ENCODE measurements at places on chromosomes 5 and 9.

GRCh38 chr5:14174230-14174636, 31.1 kb downstream of the TRIO start:
- no peak for DNase-seq

DNA sequence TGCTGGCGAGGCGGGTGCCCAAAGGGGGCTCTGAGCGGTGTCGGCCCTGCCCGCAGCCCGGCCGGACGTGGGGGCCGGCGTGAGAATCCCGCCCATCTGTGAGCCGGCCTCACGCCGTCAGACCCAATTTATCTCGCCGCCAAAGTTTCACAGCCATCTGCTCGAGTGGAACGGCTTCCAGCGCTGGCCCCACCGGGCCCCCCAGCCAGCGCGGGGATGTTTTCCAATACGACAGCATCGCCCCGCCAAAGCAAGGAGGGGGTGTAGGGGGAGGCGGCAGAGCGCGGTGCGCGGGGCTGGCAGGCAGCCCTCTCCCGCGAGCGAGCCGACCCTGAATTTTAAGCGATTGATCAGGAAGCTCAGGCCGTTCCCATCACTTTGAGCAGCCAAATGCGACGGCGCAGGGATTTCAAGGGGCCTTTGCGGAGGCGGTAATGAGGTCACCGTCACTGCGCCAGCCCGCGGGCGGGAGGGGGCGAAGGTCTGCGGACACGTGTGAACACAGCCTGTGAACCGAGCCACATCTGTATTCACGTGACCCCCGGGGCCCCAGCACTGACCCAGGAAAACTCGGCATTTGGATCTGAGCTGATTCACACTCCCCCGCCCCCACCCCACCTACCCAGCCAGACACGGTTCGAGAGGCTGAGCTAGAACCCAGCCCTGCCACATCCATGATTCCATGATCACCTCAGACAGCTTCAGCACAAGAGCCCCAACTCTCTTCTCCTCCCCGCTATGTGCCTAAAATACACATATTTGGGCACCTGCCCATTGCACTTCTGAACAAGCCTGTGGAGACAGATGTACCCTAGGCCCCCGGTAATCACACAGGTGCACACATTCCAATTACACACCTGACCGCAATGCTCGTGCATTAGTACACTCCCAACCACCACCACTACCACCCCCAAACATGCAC, 47.8 kb upstream of the PSD2 start:
- peak; percentile 77 for DNase-seq

DNA sequence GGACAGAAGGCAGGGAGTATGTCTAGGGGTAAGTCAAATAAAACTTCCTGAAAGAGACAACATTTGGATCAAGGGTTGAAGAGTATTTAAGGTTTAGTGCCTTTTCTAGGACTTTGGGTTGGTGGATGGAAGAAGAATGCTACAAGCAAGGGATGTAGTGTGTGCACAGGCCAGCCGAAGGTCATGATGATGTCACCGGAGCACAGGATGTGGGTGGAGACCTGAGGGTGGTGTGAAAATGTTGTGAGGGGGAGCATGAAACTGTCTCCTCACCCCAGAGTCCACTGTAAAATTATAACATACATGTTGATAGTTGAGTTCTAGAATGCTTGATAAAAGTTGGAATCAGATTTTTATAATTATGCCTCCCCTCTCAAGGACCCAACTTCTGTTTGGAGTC, 553.3 kb upstream of the SGCD start:
- no peak for DNase-seq

- peak; percentile 90 for DNase-seq
Measured at GRCh38 chr5:138035605-138036537, 3.0 kb upstream of the FAM13B start.

DNA sequence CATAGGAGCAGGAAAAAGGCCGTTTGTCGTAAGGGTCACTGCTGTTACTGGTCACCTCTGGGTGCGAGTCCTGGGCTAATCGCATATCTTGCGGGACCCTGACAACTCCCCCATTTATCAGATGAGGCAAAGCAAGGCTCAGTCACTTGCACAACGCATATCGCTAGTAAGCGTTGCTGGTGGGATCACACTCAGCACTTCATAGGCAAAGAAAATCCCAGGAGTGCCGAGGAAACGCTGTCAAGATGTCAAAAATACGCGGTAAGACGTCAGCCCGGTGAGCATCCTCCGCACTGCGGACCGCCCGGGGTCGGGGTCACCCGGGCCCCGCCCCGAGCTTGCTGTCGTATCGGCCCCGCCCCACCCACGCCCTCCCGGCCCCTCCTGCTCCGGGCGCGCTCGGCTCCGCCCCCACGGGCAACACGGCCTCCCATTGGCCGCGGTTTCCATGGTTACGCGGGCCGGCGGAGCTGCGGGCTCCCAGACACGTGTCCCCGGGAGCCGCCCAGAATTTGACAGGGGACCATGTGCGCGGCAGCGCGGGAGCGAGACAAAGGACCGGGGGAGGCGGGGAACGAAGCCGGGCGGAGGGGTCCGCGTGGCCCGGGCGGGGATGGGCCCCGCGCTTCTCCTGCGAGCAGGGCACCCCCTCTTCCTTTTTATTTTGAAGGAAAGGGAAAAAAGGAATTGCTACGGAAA, 80.2 kb upstream of the IER5L start:
- peak; percentile 97 for DNase-seq

DNA sequence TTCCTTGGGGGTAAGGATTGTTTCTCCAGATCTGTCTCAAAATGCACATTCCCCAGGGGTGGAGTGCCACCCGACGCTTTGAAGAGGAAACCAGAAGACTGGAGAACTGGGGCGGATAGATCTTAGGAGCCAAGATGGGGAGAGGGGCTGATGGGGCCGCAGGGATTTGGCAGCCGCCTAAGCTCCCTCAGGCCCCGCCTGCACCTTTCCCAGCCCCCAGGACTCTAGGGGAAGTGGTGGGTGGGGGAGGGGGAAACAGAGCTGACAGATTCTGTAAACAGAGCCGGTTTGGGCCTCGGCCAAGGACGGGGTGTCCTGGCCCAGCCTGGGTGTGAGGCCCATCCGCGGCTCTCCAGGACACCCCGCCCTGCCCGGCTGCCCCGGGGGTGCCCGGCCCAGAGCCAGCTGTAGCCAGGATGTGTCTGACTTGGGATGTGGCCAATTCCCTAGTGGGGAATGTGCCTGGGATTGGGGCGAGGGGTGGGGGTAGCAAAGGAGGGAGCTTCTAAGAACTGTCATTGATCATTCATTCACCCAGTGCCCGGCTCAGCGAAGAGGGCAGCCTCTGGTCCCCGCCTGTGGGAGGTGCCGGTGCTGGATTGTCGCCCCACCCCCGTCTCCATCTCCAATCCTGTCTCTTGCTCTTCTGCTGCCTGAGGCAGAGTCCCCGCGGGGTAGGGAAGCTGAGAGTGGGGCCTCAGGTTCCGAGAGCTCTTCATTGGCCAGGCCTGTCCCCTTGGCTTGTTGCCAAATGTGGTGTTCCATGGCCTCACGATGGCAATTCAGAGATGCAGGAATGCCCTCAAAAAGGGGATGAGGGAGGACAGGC, 54.8 kb upstream of the CDKN2AIPNL start:
- peak; percentile 74 for DNase-seq

GRCh38 chr5:5140479-5141338, 579 bp downstream of the ADAMTS16 start:
- DNase-seq, result no peak

DNA sequence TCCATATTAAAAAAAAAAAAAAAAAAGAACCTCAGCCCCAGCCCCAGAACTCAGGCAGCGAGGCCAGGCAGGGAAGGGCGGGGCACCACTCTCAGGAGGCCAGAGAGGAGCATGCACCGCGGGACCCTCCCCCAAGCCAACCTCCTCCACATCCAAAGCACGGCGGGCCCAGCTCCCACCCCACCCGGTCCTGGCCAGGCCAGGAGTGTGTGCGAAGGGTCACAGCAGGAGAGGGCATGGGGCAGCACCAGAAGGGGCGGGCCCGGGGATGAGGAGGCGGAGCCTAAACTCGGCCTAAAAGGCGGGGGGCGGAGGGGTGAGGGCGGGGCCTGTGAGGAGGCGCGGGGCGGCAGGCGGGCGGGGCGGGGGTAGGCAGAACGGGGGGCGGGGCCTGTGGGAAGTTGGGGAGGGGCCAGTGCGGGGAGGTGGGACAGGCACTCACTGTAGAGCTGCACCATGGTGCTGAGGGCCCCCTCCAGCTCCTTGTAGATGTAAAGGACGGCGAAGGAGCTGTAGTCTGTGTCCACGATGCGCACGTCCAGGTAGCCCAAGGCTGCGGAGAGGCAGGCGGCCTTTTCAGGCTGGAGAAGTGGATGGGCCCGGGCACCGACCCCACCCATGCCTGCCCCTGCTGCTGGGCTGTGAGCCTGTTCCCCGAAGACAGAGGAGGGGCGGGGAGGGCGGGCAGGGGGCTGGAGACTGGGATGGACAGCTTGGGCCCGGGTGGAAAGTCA, 1.2 kb downstream of the LCN15 start:
- peak; percentile 83 for DNase-seq

DNA sequence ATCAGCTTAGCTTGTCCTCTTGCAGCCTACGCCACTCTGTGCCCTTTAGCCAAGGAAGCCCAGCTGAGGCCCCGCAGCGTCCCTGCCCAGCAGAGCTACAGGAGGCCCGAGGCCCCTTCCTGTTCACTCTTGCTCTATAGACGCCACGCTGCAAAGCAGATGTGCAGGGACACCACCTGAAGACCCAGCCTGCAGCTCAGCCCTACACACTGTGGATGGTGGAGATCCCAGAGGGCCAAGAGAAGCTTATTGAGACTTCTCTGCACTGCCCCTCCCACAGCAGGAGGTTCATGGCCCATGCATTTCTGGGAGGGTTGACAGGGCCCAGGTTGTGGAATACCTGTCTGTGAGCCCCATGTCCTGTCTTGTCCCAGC, 33.6 kb downstream of the IRF1 start:
- no peak for DNase-seq

- no peak for DNase-seq
Measured at GRCh38 chr5:179368806-179369529, 23.7 kb upstream of the ADAMTS2 start.

DNA sequence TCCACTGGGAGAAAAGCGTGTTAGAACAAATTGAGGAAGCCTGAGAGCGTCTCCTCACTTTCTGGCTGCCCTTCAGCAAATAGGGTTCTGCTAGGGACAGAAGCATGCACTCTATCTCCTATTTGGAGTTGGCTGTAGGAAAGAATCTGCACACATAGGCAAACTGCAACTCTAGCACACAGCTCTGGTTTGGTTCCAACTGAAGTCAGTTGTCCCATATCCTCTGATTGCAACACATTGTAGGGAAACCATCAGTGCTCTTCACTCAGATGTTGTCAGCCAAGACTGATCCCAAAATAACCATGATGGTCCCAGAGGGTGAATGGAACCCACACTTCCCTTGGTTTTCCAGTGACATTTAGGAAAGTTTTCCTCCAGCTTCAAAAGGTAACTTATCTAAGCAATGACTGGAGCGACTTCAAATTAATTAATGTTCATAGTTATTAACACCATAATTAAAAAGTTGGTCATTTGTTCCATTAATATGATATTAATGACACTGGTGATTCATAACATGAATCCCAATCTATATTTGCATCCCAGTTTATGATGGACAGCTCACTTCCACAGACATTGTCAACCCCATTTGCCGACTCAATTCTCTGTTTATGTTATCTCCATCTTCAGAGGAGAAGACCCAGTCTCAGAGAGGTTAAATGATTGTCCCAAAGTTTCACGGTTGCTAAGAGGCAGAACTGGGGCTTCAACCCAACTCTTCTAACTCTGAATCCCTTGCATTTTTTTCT, 136.7 kb upstream of the ZNF462 start:
- DNase-seq, result no peak
